ENCODE measurements at places on chromosomes 1 and 21.

GRCh38 chr1:170674239-170674638 lies 10.3 kb downstream of the PRRX1 start:
- peak; percentile 61 for DNase-seq

DNA sequence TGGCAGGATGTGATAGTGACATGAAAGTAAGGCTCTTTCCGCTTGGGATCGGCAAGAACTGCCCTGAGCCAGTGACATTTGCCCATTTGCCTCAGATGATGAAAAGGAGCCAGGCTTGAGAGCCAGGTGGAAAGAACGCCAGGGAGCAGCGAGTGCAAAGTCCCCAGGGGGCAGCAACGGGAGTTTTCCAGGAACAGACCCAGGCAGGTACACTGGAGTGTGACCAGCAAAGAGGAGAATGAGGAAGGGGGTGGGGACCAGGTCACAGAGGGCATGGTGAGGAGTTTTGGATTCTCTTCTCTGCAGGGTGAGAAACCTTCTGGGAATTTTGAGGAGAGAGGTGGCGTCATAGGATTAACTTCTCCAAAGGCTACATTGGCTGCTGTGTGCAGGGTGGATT lies 10.8 kb upstream of the ETS2 start:
- no peak for DNase-seq

DNA sequence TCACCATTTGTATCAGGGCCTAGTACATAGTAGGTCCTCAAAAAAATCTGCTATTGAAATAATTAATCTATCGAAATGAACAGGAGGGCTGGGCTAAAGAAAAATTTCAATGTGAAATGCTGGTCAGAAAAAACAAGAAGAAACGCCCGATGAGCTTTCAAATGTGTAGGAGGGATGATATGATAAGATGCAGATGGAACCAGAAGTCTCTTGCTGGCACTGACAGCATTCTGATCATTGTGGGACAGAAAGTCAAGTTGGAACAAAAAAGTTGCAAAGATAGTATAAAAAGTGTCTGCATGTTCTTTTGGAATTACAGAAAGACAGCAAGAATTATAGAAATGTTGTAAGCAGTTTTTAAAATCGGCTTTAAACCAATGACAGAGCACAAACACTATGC lies 11.1 kb downstream of the G0S2 start:
- no peak for DNase-seq

GRCh38 chr1:160032165-160032820 lies 503 bp upstream of the PIGM start:
- DNase-seq: no peak

DNA sequence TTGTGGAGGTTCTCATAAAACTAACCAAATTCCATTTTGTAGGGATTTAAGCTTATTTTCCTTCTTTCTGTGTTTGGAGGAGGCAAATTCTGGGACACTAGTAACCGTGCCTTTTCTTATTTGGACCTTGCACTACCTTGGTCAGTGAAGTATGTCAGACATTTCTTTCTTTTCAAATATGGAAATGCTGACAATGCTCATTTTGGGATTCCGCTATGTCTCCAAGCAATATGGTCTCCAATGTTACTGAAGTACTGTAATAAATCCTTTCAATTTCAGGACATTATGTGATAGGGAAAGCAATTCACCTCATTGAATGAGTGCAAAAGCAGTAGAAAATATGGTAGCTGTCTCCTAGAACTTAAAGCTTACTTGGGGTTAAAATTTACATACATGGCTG lies 372.3 kb downstream of the HLX start:
- DNase-seq: no peak

- DNase-seq: no peak
Observed at GRCh38 chr1:101238031-101238628, 1.3 kb downstream of the S1PR1 start.

DNA sequence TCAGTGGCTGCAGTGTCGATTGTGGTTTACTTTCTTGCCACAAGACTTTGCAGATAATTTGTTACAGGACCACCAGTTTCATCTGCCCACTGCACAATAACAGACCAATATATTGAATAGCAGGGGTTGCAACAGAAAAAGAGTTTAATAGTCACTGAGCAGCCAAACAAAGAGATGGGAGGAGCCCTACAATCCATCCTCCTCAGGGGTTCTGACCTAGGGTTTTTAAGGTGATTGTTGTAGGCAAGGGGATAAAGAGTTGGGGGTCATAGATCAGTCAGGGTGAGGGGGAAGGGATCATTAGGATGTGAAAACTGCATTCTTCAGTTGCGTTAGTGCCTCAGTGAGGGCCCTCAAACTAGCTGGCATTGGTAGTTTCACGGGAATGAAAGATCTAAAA lies 110.7 kb upstream of the OLFM3 start:
- DNase-seq: no peak

DNA sequence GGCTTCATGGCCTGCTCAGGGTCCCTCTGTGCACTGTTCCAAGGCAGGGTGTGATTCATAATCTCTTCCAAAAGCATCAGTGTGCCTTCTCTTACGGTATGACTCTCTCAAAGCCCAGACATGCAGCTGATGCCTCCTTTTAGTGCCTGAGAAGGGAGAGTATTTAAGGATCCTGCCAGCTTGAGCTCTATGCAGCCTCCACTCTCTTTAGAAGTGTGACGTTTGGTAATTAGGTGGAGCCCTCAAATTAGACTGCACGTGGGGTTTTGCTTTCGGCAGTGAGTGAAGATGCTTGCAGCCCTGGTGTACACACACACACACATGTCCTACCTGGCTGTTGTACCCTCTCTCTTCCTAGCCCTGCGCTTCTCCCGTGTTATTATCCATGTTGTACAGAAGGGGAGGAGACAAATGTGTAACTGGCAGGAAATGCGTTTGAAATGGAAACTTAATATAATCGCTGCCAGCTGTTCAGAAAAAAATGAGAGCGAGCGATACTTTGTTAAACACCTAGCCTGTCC lies 2.6 kb upstream of the C1orf174 start:
- no peak for DNase-seq

- DNase-seq: no peak
Observed at GRCh38 chr1:44713321-44713781, 17.6 kb downstream of the RNU5D-1 start.

DNA sequence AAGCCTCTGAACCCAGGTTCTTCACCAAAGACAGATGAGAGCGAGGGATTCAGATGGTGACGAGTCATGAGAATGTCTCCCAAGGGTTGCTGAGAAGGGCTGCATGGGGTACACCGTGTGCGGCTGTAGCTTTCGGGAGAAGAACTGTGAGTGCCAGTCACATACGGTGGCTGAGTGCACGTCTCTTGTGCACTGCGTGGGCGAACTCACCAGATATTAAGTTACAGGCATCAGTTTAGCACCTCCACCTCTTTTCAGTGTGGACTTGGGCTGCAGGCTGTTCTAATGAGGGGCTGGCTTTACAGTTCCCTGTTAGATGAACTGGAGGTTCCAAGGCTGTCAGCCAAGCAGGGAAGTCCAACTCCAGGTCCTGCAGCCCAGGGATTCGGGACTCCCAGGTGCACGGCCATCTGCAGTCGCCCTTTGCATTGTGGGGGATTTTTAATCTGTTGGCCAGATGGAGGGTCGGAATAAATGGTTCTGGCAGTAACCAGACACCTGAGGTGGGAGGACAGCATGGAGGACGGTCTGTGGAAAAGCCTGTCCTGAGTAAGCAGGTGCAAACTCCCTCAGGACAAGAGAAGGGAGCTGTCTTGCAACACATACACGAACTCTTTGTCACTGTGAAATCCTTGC lies 26.5 kb upstream of the AVPR1B start:
- DNase-seq: no peak

GRCh38 chr21:35663856-35664606 lies 396.3 kb downstream of the SETD4 start:
- no peak for DNase-seq

DNA sequence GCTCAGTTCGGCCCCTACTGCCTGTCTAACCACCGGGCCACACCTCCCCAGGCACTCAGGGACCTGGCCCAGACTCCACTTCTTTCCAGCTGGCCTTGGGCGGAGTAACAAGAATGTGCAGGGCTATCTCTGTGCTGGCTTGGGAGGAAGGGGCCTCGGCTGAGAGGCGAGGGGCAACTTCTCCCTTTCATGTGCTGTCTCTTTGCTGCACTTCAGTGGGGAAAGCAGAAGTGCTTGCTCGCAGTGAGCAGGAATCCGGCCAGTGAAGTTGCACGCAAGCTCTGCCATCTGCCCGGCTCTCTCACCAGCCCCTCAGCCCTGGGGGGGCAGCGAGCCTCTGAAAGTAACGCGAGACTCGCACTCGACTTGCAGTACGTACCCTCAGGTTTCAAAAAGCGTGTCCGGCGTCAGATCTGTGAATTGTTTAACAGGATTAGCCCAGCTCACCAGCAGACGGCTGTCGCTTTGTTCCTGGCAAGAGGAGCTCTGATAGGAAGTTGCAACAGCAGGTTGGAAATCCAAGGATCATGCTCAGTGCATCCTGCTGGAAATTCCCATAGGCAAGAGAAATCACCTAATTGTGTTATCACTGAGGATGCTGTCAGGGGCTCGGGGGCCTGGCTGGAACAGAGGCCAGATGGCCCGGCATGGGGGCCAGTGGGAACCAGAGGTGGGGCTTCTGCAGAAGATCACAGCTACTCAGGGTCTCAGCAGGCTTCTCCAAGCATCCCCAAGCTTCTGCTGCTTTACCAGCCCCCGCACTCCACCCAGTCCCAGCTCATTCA lies 221.1 kb downstream of the NPHP4 start:
- DNase-seq: no peak

- DNase-seq: peak; percentile 21
Observed at GRCh38 chr1:25922971-25923552, 16.8 kb upstream of the STMN1 start.

- DNase-seq: peak; percentile 27
Observed at GRCh38 chr1:15758953-15759661, 512 bp downstream of the FBLIM1 start.

GRCh38 chr1:180343921-180344769 lies 114.1 kb downstream of the LHX4 start:
- peak; percentile 34 for DNase-seq

DNA sequence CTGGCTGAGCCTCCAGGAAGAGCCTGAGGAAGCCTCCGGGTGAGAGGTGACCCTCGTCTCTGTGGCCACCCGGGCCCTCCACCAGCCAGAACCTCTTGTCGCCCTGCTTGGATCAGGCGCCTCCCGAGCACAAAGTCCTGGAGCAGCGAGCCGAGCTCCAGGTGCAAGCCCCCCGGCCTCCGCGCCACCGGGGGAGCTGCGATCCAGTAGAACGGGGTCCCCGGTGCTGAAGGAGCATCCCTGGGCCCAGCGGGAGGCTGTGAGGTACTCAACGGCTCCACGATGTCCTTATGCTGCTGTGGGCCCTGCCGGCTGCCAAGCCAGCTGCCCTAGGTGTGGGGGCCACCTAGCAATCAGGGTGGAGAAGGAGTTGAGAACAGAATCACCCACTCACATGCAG lies 102.8 kb downstream of the PRDM16 start:
- DNase-seq: no peak

DNA sequence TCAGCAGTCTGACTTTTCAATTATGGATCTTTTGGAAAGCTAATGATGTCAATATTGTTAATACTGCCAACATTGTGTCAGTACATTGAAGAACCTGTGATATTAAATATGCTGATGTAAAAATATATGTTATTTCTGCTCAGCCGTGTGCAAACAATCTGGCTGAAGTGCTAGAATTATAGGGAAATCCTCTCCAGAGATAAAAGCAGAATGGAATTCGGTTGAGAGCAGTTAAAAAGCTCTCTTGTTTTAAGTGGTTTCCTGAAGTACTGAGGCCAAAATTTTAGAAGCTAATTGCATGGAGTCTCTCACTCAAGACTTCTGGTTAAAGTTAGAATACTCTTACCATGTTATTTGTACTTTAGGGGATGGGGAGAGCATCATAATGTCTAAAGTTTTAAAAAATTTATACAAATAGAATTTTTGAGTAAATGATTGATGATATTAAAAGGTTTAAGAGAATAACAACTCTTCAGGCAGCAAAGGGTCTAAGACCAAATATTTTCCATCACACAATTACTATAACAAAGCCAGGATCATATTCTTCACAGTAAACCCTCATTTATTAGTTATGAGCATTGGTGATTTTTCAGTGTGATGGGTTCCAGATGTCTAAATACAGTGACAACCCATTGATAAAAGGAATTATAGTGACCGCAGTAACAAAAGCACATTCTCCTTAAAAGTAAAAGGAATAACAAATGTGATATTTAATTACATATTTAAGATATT lies 834.2 kb upstream of the CXADR start:
- DNase-seq: no peak

- no peak for DNase-seq
Observed at GRCh38 chr1:166193057-166193698, 26.4 kb upstream of the FAM78B start.

DNA sequence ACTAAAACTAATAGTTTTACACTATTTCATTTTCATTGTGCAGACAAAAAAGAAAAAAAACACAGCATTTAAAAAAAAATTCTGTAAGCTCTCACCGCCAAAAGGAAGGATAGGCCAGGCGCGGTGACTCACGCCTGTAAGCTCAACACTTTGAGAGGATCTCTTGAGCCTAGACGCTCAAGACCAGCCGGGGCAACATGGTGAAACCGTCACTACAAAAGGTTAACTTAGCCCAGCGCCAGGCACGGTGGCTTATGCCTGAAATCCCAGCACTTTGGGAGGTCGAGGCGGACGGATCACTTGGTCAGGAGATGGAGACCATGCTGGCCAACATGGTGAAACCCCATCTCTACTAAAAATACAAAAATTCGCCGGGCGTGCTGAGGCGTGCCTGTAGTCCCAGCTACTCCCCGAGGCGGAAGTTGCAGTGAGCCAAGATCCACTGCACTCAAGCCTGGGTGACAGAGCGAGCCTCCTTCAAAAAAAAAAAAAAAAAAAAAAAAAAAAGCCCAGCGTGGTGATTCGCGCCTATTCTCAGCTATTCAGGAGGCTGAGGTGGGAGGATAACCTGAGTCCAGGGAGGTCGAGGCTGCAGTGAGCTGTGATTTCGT lies 14.3 kb upstream of the SPEN start:
- DNase-seq: no peak

GRCh38 chr1:244344001-244344400 lies 107.7 kb downstream of the ADSS2 start:
- DNase-seq: no peak

GRCh38 chr1:204791453-204792353 lies 79.0 kb upstream of the NFASC start:
- DNase-seq: peak; percentile 30

- DNase-seq: no peak
Observed at GRCh38 chr1:209416039-209416438, 167.5 kb upstream of the CAMK1G start.

DNA sequence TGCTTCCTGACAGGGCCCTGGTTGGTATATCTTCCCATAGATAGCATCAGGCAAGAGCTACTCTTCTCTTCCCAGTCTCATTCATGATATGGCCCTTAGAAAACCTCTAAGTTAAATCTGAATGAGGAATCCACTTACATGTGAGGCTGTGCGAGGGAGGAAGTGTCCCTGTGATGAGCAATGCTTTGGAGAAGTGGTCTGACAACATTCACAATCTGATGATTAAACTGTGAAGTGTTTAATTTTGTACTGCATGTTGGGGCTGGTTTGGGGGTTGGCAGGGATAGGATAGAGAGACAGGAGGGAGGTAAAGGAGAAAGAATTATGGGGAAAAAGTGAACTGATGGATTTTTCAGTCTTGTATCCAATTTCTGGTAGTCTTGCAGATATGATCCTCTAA lies 421.2 kb upstream of the DAB1 start:
- peak; percentile 47 for DNase-seq

- DNase-seq: no peak
Observed at GRCh38 chr1:29414086-29414485, 177.8 kb downstream of the PTPRU start.

GRCh38 chr1:2199042-2199810 lies 4.7 kb upstream of the FAAP20 start:
- peak; percentile 96 for DNase-seq

- no peak for DNase-seq
Observed at GRCh38 chr1:182679684-182680083, 4.7 kb downstream of the RGS8 start.

GRCh38 chr1:177432897-177433296 lies 262.1 kb downstream of the BRINP2 start:
- no peak for DNase-seq

All from fibroblast of skin of back (primary cell).